ENCODE measurements at places on chromosomes 5 and 9.

DNA sequence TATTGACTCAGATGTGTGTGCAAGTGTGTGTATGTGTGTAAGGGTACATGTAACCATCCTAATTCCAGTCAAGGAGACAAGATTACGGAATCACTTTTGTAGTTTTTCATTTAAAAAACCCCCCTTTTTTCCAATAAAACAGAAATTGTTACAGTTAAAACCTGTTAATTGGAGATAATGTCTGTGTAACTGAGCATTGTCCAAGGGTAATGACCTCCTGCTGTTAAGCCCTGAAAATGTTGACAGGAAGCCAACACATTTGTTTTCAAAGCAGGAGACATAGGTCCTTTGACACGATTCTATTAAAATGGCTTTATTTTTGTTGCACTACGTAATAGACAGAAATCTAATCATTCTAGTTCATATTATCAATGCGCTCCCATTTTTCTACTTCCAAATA is 457.3 kb upstream of the ARRDC3 start:
- DNase-seq, result no peak

DNA sequence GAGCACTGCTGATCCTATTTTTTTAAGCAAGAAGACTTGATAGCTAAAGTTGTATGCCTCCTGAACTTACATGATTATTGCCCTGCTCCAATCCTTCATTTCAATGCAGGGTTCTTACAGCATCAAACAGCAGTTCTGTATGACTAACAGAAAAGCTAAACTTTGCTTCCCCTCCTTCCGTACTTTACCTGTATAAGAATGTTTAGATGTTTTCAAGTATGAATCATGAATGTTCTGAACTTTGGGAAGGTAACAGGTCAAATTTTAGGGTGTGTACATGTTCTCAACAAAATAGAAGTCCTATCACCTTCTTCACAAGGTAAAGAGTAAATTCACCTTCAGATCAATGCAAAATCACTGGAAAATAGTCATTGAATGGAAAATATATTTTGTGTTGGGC is 972.6 kb upstream of the SEMA6A start:
- no peak for DNase-seq

GRCh38 chr5:115231598-115231997 is 31.1 kb downstream of the PGGT1B start:
- no peak for DNase-seq

- DNase-seq, result no peak
Observed at GRCh38 chr5:179343021-179343718, 2.1 kb downstream of the ADAMTS2 start.

DNA sequence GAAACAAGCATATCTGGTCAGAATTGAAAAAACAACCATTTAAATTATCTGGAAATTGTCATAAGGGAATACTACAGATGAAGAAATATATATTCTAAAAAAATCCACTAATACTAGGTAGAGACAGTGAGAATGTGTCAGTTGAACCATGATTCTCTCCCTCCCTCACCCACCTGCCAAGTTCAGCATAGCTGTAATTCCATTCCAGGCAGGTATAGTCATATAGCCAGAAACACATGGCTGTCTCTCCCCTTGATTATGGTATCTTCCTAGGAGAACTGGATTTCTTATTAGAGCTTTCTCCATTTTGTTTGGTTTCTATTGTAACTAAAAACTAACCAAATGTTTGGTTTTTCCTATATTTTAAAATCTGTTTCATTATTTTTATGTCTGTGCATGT is 509.2 kb downstream of the CDH10 start:
- DNase-seq, result no peak

DNA sequence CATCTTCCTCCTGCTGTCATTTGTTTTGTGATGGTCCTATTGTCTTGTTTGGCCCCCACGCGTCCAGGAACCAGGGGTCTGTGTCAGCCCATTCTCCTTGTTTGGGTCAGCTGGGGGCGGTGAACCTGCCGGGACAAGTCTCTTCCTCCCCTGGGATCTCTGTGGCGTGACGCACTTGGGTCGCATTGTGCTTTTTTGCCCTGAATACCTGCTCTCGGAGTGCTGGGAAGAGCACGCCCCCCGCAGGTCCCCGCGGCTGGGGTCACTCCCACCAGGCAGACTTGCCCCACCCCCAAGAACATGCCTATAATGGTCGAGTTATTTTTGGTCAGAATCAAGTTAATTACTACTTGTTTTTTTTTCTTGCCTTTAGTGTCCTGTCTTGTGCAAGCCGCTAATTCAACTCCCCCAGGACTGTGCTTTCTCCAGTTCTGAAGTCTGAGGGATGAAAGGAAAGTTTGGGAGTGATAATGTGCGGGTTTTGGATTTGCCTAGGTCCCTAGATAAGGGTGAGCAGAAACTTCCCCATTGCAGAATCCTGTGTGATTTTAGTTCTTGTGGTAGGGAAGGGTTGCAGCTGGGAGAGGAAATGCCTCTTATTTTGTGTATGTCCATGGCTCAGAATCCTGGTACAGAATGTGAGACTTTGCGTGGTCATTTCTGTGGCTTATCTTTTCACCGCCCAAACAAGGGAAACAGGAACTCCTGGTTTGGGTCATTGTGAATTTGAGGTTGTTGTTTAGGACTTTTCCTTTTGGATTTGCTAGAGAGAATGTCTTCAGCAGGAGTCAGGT is 789 bp downstream of the ACER2 start:
- peak; percentile 13 for DNase-seq

DNA sequence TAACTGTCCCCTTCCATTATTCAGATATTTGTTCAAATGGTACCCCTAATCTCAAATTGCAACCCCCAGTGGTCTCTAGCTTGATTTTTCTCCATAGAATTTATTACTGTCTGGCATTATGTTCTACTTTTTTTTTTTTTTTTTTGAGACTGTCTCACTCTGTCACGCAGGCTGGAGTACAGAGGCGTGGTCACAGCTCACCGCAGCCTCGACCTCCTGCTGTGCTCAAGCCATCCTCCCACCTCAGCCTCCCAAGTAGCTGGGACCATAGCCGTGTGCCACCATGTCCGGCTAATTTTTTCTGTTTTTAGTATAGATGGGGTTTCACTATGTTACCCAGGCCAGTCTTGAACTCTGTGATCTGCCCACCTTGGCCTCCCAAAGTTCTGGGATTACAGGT is 2.0 kb upstream of the REEP5 start:
- no peak for DNase-seq

DNA sequence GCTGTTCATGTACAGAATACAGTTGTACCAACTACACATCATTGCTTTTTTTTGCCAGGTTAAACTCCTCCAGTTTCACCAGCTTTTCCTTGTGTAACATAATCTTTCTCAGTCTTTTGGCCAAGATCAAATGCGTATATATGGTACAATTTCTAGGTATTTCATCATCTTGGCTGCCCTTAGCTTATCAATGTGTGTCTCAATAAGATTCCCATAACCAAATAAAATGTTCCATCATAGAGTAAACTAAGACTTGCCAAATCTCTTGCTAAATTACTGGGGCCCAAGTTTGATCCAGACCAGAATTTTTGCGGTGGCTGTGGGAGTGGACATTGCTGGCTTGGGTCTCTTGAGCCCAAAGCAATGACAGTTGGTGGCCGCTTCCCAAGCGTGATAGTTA is 24.3 kb upstream of the ERBIN start:
- no peak for DNase-seq

GRCh38 chr5:13477118-13477737 is 467.3 kb downstream of the DNAH5 start:
- no peak for DNase-seq

- DNase-seq, result no peak
Observed at GRCh38 chr5:62643556-62644451, 65.2 kb downstream of the LRRC70 start.

DNA sequence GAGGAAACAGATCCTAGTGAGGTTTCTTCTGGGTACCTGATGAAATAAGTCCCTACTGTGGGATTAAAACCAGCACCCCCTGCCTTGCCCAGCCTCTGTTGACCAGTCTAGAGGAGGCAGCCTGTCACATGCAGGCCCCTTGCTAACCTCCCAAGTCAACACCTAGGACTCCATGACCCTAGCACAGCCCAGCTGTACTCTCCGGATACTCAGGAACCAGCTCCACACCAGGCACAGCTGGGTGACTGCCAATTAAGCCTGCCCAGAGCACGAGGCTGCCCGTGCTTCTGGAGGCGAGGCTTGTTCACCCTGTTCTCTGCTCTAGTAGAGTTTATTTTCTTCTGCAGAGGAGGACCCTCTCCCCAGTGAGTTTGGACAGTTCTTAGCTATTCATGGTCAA is 92.5 kb downstream of the SNX24 start:
- no peak for DNase-seq

- DNase-seq, result no peak
Observed at GRCh38 chr5:43357067-43357466, 43.9 kb upstream of the HMGCS1 start.

- no peak for DNase-seq
Observed at GRCh38 chr9:126341426-126341825, 14.8 kb downstream of the MVB12B start.

DNA sequence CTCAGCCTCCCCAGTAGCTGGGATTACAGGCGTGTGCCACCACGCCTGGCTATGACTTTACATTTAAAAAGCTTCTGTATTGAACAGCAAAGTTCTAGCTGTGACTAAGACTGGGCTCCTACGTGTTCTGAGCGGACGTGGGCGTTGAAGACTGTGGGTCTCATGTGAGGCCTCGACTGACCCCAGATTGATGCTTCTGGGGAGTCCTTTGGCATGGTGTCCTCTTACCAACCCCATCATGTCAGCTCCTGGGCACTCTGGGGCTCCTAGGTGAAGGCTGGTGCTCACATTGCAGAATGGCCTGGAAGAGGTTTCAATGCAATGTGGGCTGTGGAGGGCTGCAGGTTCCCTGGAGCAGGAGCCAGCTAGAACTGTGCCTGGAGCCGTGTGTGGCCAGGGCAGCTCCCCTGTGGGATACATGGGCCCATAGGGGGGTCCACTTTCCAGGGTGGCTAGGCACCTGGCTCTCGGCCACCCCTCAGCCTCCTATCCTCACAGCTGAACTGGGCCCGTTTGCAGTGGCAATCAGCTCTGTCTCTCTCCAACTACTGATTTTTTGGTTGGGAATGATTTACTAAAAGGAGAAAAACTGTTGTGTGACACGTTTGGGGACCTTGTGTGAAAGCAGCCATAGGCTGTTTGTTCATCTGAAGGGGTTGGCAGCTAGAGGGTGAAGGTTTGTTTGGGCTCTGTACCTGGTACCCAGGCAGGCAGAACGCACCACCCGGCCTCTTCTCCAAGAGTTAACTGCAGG is 29.7 kb downstream of the SLC25A25 start:
- DNase-seq, result no peak

- no peak for DNase-seq
Observed at GRCh38 chr5:142720641-142721271, 34.9 kb upstream of the FGF1 start.

GRCh38 chr5:69530561-69531405 is 29.2 kb upstream of the GTF2H2C start:
- DNase-seq, result no peak

DNA sequence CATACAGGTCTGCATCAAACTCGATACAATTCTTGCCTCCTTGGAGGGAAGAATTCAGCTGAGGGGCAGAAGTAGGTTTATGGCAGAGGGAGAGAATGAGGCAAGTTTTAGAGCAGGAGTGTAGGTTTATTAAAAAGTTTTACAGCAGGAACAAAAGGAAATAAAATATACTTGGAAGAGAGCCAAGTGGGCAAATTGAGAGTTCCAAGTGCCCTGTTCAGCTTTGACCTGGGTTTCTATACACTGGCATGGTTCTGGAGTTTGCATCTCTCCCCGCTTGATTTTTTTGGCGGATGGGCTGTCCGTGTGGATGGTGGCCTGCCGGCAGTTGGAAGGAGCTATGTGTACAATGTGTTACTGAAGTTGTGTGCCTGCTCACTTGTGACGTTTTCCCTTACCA is 116.1 kb downstream of the ALDH1A1 start:
- DNase-seq, result no peak

- no peak for DNase-seq
Observed at GRCh38 chr5:157827423-157827822, 31.5 kb downstream of the CLINT1 start.

- no peak for DNase-seq
Observed at GRCh38 chr5:173010021-173010420, 26.4 kb downstream of the ATP6V0E1 start.

GRCh38 chr5:11792621-11793020 is 111.6 kb downstream of the CTNND2 start:
- DNase-seq, result no peak

GRCh38 chr9:37609735-37610397 is 17.5 kb upstream of the TOMM5 start:
- no peak for DNase-seq

DNA sequence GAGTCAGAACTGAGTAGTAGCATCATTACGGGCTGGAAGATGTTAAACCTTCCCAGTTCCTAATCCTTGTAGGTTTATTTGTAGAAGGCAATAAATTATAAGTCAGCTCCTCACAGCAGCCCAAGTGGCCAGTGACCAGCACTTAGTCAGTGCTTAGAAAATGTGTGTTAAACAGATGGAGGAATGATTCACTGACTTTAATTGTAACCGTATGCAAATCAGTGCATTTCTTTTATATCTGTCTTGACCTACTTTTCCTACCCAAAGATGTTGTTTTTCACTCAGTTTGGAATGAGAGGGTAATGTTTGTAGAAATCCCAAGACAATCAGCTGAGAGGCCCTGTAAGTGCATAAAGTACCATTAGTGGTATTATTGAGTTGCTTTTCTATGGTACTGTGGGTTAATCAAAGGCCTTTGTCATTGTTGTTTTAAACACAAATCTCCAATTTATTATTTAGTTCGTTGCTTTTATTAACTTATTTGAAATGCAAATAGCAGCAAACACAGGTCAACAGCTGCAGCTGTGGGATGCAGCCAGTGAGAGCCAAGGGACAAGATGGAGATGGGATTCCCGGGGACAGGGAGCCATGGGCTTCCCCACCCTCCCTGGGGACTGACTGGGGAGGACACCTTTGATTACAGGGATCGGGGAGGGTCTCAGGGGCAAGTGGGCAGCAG is 49.8 kb downstream of the MAP1B start:
- no peak for DNase-seq

GRCh38 chr5:122187426-122187825 is 58.1 kb downstream of the ZNF474 start:
- peak; percentile 90 for DNase-seq

GRCh38 chr5:61055434-61056006 is 106.7 kb downstream of the SMIM15 start:
- DNase-seq, result peak; percentile 63

DNA sequence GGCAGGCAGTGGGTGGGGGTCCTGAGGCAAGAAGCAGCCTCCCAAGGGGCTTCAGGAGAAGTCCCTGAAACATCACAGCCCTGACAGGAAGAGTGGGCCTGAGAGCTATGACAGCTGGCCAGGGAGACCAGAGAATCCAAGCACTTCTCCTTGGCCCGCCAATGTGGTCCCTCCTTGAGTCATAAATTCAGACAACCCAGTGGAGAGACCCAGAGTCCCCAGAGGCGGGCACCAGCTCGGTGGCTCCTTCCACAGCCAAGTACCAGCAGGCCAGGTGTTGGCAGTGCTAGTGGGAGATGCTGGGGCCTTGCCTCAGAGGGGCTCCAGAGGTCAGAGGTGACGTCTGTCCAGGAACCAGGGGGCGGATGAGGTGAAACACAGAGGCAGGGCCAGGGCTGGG is 1.6 kb upstream of the DOK3 start:
- no peak for DNase-seq

All from hematopoietic multipotent progenitor cell treated with erythropoietin and hydrocortisone succinate and interleukin-3 and kit ligand, for 8 days (in vitro differentiated cells).